HFFc6 (cell line): ENCODE measurements at places on chromosomes 1 and 21. TPM values are rescaled to one million over a fixed set of nuclear protein-coding genes. Genes with fewer than 3 reads are reported as not detected.

The SLFNL1 gene
- total RNA-seq, result not detected in 3 replicates

The TRAPPC3 gene
- total RNA-seq, result 76.6 and 84.4 TPM in 2 replicates

The TRIM67 gene
- total RNA-seq, result not detected in 3 replicates

The HPCAL4 gene
- not detected in 3 replicates for total RNA-seq
